Stomach (tissue), 19 donors: ENCODE measurements at places on chromosomes 1 and 21.
A peak's percentile ranks its signal among the peaks of the same experiment; 100 is the strongest.

GRCh38 chr1:114009393-114009792, 30.1 kb downstream of the OLFML3 start:
- no peaks in the 10 kb centered on the region for H3K36me3 ChIP-seq
- no peak overlapping the region for H3K4me3 ChIP-seq
- no peaks in the 10 kb centered on the region for H3K4me1 ChIP-seq
- no peaks in the 10 kb centered on the region for H3K27me3 ChIP-seq

DNA sequence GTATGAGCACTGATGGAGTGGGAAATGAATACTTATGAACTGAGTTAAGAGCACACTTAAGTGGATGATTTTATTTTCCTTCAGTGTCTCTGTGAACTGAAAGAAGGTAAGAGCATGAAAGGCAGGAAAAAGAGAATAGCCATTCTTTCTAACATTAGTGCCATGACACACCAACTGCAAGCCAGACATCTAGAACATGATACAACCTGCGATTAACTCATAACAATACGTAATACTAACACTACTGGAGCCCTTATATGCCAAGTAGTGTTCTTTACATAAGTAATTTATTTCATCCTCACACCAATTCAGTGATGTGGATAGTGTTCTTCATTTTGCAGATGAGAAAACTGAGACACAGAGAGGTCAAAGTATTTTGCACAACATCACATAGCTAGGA, 56.7 kb downstream of the PRRX1 start:
- no peak overlapping the region for H3K27ac ChIP-seq
- H3K4me3 ChIP-seq, result no peak overlapping the region
- no peak for DNase-seq
- H3K36me3 ChIP-seq, result no peaks in the 10 kb centered on the region
- H3K4me1 ChIP-seq, result no peaks in the 10 kb centered on the region

DNA sequence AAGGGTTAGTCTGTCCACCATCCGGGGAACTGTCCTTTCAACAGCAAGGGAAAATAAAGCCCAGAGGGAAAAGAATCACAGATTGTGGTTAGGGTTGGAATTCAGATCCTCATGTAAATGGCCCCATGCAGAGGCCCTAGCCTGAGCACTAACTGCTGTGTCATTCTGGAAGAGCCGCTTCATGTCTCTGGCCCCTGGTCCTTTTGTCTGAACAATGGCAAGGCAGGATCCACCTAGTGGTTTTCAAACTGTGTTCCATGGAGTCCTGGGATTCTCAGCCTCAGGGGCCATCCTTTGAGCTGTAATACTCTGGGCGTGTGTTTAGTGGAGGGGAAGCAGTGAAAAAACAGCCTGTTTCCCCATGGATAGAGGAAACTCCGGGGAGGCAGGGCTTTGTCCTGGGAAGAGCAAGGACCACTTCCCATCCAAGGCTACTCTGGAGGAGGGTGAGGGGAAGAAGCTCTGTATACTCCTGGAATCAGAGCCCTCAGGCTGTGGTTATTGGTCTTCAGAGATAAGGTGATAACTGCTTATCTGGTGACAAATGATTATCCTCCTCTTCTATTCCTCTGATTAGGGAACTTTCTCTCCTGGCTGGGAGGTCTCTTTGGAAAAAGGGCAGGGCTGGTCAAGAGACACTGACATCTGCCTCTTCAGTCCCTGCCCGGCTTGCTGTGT, 19.2 kb downstream of the PAX7 start:
- peaks cover 32% of the 10 kb centered on the region for H3K27me3 ChIP-seq
- peaks cover 13% of the 10 kb centered on the region for H3K4me1 ChIP-seq
- no peak overlapping the region for H3K27ac ChIP-seq

DNA sequence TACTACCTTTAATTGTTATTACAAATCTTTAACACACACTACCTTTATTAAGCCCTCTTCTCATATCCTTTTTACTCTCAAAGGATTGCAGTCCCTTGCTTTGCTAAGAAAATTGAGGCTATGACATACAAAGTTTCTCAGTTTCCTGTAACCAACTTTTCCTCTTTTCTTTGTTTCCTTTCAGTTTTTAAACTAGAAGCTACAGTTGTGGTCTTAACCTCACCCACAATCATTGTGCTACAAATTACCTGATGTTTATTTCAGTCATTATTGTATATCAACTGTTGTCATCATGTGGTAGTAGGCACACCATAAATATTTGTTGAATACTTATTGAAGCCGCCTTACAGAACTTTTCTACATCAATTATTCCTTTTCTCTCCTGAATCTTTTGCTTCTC, 51.8 kb downstream of the SLAMF6 start:
- no peaks in the 10 kb centered on the region for H3K4me1 ChIP-seq
- DNase-seq, result no peak
- H3K4me3 ChIP-seq, result no peak overlapping the region

- no peaks in the 10 kb centered on the region for H3K36me3 ChIP-seq
- no peak overlapping the region for H3K4me3 ChIP-seq
- DNase-seq, result peak; percentile 83
- no peaks in the 10 kb centered on the region for H3K27me3 ChIP-seq
- H3K4me1 ChIP-seq, result peaks cover 10% of the 10 kb centered on the region
These were observed 40.7 kb upstream of the PRKACB start for GRCh38 chr1:84103197-84103992.

- H3K4me1 ChIP-seq, result no peaks in the 10 kb centered on the region
- no peak overlapping the region for H3K27ac ChIP-seq
- no peak overlapping the region for H3K4me3 ChIP-seq
- H3K36me3 ChIP-seq, result no peaks in the 10 kb centered on the region
These were observed 71.0 kb upstream of the ZBTB18 start for GRCh38 chr1:243980071-243980470.

GRCh38 chr1:73887412-73887811, 310.6 kb downstream of the LRRIQ3 start:
- H3K36me3 ChIP-seq, result no peaks in the 10 kb centered on the region
- H3K27me3 ChIP-seq, result no peaks in the 10 kb centered on the region
- no peak overlapping the region for H3K27ac ChIP-seq
- no peaks in the 10 kb centered on the region for H3K4me1 ChIP-seq

DNA sequence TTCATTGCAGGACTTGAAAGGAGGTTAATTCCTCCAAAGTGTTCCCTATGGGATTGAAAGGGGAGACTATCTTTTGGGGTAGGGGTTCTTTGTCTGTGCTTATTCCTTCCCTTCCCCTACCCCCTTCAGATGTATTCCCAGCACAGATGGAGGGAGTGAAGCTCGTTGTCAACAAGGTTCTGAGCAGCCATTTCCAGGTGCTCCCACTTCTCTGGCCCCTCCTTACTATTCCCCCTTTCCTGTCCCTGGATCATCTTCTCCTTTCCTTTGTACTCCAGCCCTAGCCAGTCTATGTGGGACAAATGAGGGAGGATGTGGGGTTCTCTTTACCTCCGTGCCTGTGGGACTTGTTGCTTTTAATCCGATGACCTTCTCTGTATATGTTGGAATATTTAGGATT, 899 bp downstream of the TOMM40L start:
- no peaks in the 10 kb centered on the region for H3K27me3 ChIP-seq
- no peak for DNase-seq
- peaks cover 42% of the 10 kb centered on the region for H3K4me1 ChIP-seq
- peak overlapping the region; percentile 82 for H3K4me3 ChIP-seq
- peaks cover 37% of the 10 kb centered on the region for H3K36me3 ChIP-seq
- no peak overlapping the region for H3K27ac ChIP-seq

DNA sequence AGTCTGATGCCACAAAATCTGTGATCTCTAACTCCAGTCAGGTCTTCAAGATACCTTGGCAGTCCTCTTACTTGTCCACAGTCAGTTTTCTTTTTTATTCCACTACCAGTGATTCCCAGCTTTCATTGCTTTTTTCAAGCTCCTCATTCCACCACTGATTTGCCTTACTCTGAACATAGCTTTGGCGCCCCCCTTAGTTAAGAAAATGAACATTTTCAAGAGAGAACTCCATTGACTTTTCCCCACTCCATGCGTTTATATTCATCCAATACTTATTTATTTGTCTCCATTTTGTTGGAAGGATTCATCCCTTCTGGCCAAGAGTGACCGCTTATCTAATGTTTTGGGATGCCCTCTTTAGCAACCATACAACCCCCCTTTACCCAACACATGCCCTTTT, 33.9 kb upstream of the IPO9 start:
- DNase-seq, result peak; percentile 32
- peaks cover 30% of the 10 kb centered on the region for H3K4me1 ChIP-seq
- no peak overlapping the region for H3K27ac ChIP-seq
- no peaks in the 10 kb centered on the region for H3K27me3 ChIP-seq

GRCh38 chr1:212537610-212538009, 71.0 kb upstream of the ATF3 start:
- no peaks in the 10 kb centered on the region for H3K4me1 ChIP-seq
- no peaks in the 10 kb centered on the region for H3K36me3 ChIP-seq
- H3K4me3 ChIP-seq, result no peak overlapping the region
- no peaks in the 10 kb centered on the region for H3K27me3 ChIP-seq
- no peak overlapping the region for H3K27ac ChIP-seq
- no peak for DNase-seq

GRCh38 chr1:221543529-221544120, 198.3 kb downstream of the DUSP10 start:
- H3K27me3 ChIP-seq, result no peaks in the 10 kb centered on the region
- no peak for DNase-seq
- no peak overlapping the region for H3K27ac ChIP-seq
- H3K36me3 ChIP-seq, result no peaks in the 10 kb centered on the region

DNA sequence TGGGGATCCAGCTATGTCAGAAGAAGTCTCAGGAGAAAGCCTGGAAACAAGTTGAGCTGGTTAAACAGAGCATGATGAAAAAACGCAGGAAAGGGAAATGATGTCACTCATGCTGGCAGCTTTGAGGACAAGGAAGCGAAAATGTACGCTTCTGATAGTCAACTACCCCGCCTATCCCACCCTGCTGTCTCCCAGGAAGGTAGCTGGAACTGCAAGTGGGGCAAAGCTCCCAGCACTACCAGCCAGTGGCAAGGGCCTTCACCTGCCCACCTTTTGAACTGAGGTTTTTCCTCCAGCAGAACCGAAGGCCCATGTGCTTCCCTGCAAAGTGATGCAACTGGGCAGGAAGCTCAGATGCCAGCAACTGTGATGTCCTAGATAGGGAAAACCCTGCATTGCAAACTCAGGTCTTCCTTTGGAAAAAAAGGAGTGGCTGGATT, 6.3 kb upstream of the IL20 start:
- no peaks in the 10 kb centered on the region for H3K27me3 ChIP-seq
- H3K36me3 ChIP-seq, result no peaks in the 10 kb centered on the region
- H3K27ac ChIP-seq, result no peak overlapping the region
- no peaks in the 10 kb centered on the region for H3K4me1 ChIP-seq
- H3K4me3 ChIP-seq, result no peak overlapping the region

GRCh38 chr1:16017461-16018303, at the start of gene HSPB7:
TSS of gene HSPB7 (minus strand) at chr1:16018043. CDS start at chr1:16017963, 80 bp downstream.
- no peaks in the 10 kb centered on the region for H3K27me3 ChIP-seq
- H3K27ac ChIP-seq, result peak within 1 kb of the TSS; percentile 85
- peak within 1 kb of the TSS; percentile 18 for H3K4me3 ChIP-seq
- peaks cover 46% of the 10 kb centered on the region for H3K4me1 ChIP-seq

GRCh38 chr1:119510046-119510445, 3.0 kb downstream of the HSD3B1 start:
- no peak overlapping the region for H3K4me3 ChIP-seq
- H3K27me3 ChIP-seq, result no peaks in the 10 kb centered on the region
- no peak overlapping the region for H3K27ac ChIP-seq
- H3K36me3 ChIP-seq, result no peaks in the 10 kb centered on the region

- peaks cover 33% of the 10 kb centered on the region for H3K4me1 ChIP-seq
- H3K36me3 ChIP-seq, result peaks cover 5% of the 10 kb centered on the region
- no peak for DNase-seq
- peak overlapping the region; percentile 80 for H3K27ac ChIP-seq
- H3K27me3 ChIP-seq, result no peaks in the 10 kb centered on the region
- no peak overlapping the region for H3K4me3 ChIP-seq
These were observed 5.5 kb downstream of the TNFRSF1B start for GRCh38 chr1:12172042-12172851.

GRCh38 chr21:30981403-30981802, 56.9 kb downstream of the KRTAP19-8 start:
- H3K27me3 ChIP-seq, result no peaks in the 10 kb centered on the region
- no peaks in the 10 kb centered on the region for H3K36me3 ChIP-seq
- no peak overlapping the region for H3K4me3 ChIP-seq
- no peaks in the 10 kb centered on the region for H3K4me1 ChIP-seq

- no peaks in the 10 kb centered on the region for H3K4me1 ChIP-seq
- H3K4me3 ChIP-seq, result no peak overlapping the region
- no peaks in the 10 kb centered on the region for H3K36me3 ChIP-seq
- no peak for DNase-seq
- H3K27me3 ChIP-seq, result no peaks in the 10 kb centered on the region
These were observed 49.5 kb upstream of the LRRN2 start for GRCh38 chr1:204735042-204735441.

- peaks cover 41% of the 10 kb centered on the region for H3K36me3 ChIP-seq
- no peaks in the 10 kb centered on the region for H3K4me1 ChIP-seq
- H3K4me3 ChIP-seq, result no peak overlapping the region
- DNase-seq, result no peak
- H3K27ac ChIP-seq, result no peak overlapping the region
- H3K27me3 ChIP-seq, result no peaks in the 10 kb centered on the region
These were observed 50.9 kb downstream of the DHX9 start for GRCh38 chr1:182889997-182890396.

DNA sequence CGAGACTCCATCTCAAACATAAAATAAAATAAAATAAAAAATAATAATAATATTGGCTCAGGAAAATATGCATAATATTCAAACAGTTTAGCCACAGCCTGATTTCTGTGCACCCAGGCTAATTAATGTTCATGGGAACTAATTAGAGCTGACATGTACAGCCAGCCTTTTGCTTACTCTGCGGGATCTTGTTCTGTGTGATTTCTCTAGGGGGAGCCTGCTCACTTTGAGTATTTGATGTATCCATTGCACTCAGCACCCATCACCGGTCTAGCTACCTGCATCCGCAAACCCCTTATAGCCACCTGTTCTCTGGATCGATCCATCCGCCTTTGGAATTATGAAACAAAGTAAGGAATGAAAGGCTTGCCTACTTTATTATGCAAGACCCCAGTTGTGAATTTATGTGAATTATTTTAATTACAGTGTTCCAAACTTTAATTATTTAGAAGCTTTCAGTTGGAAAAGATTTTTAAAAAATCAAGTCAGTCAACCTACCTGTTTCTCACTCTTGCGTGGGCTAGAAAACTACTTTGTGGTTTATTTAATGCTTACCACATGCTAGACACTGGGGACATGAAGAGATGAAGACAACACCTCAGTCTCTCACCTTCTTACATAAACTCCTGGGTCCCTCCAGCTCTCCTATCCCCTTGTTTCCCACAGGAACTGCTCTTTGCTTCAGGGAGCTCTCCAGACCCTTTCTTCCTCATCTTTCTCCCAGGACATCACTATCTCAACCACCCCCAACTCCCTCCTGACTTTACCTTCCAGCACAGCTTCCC, 25.4 kb downstream of the CFAP57 start:
- no peaks in the 10 kb centered on the region for H3K4me1 ChIP-seq
- no peaks in the 10 kb centered on the region for H3K36me3 ChIP-seq
- H3K4me3 ChIP-seq, result no peak overlapping the region
- no peak overlapping the region for H3K27ac ChIP-seq

GRCh38 chr1:8137481-8138244, 111.6 kb upstream of the ERRFI1 start:
- H3K4me3 ChIP-seq, result no peak overlapping the region
- H3K27me3 ChIP-seq, result no peaks in the 10 kb centered on the region
- peak overlapping the region; percentile 90 for H3K27ac ChIP-seq
- peaks cover 47% of the 10 kb centered on the region for H3K4me1 ChIP-seq

GRCh38 chr1:111643097-111643496, 23.5 kb downstream of the RAP1A start:
- no peak for DNase-seq
- H3K4me1 ChIP-seq, result peaks cover 84% of the 10 kb centered on the region
- no peak overlapping the region for H3K4me3 ChIP-seq
- no peaks in the 10 kb centered on the region for H3K36me3 ChIP-seq
- H3K27ac ChIP-seq, result no peak overlapping the region
